Stimulated activated naive B cell treated with anti-CD40 and anti-IgM and Interleukin-4, amounts not matched to agents 10 μg/mL and 1 μg/mL and 100 μg/mL, for 72 hours (primary cell): ENCODE measurements at places on chromosomes 7 and 10.

GRCh38 chr10:97648562-97649404 lies 8.3 kb downstream of the PI4K2A start:
- peak; percentile 47 for DNase-seq

GRCh38 chr7:105320896-105321295 lies 67.8 kb downstream of the SRPK2 start:
- no peak for DNase-seq

- DNase-seq, result no peak
Measured at GRCh38 chr10:18658271-18659124, 733 bp upstream of the ARL5B start.

GRCh38 chr7:17347401-17347800 lies 48.9 kb downstream of the AHR start:
- no peak for DNase-seq

DNA sequence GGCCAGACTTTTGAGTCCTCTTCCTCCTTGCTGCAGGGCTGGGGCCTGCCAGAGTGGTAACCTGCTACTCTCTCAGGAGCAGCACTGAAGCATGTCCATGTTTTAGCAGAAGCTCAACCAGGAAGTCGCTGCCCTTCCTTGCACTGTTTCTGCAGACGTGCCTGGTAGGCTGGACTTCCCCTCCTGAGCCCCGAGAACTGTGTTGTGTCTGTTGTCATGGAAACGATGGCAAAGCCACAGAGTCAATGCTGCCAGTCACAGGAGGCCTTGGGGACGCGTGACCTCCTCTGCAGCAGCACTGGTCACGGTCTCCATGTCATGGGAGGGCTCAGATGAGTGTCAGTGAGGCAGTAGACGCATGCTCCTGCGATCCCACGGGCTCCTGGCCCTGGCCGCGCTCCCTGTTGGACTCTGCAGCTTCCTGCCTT lies 145.5 kb downstream of the FANK1 start:
- DNase-seq, result peak; percentile 97

DNA sequence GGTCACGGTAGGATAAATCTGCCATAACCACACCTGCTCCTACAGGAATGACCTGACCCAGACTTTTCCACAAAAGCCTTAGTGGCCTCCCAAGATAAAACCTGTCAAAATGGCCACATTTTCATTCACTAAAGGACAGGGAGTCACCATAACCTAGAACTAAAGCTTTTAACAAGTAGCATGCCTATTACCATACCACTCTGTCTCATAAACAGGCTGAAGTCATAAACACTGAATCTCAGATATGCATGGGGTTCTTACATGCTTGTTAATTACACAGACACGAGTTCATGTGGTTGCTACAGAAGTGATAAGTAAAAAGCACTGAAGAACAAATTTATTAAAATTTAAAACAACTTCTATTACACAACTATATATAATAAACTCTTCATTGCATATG lies 56.0 kb downstream of the HIPK2 start:
- DNase-seq, result no peak

DNA sequence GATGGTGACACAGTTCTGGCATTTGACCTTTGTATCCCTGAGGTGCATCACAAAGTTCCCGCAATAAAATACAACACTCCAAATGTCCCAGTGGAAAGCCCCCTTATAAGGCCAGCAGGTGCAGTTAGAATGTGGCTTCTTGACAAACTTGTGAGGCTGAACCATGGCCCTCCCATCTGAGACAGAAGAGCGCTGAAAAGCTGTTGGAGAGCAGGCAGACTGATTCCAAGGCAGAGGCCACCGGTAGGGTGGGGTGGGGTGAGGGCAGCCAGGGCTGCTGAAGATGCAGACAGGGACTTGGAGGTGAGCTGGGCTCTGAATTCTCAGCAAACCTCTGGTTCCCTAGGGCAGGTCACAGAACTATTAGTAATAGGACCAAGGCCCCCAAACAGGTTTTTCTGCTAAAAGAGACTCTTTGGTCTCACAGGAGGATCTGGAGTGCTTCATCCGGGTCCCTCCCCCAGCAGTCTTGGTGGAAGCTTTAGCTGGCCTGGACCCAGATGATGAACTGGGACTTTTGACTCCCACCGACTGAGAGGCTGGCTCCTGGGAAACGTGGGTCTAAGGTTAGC lies 15.6 kb upstream of the CHST3 start:
- no peak for DNase-seq

GRCh38 chr10:128013626-128014025 lies 106.7 kb downstream of the PTPRE start:
- no peak for DNase-seq

DNA sequence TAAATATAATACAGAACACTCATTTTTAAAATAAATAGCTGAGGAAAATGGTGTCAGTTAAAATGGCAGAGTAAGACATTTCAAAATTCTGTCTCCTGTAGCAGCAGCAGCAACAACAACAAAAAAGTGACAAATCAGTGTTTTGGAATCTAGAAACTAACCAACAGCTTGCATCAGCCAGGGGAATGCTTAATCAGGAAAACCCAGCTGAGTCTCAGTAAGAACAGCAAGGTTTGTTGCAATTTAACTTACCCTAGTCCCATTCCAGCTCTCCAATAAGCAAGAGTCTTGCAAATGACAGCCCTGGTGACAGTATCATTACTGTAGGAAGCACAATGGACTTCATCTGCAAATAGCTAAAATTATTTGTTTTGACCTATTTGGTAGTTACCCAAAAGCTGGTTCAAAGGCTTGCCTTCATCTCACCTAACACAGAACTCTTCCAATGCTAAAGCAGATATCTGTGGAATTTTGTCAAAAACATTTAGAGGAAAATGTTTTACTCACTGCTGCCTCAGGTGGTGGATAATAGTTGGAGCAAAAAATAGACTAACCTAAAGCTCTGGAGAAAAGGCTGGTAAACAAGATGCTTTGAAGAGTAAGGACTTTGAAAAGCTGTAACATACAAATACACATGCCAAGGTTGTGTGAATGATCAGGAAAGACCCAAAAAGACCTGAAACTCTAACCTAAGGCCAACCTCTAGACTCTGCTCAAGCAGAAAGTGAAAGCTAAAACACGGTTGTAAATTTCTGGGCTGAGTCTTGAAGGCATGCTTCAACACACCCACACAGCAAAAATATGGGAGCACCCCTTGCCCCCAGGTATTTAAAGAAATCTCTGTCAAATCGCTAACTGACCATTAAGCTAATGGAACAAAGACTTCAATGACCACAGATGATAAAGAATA lies 9.9 kb upstream of the ARHGAP22 start:
- DNase-seq, result no peak

DNA sequence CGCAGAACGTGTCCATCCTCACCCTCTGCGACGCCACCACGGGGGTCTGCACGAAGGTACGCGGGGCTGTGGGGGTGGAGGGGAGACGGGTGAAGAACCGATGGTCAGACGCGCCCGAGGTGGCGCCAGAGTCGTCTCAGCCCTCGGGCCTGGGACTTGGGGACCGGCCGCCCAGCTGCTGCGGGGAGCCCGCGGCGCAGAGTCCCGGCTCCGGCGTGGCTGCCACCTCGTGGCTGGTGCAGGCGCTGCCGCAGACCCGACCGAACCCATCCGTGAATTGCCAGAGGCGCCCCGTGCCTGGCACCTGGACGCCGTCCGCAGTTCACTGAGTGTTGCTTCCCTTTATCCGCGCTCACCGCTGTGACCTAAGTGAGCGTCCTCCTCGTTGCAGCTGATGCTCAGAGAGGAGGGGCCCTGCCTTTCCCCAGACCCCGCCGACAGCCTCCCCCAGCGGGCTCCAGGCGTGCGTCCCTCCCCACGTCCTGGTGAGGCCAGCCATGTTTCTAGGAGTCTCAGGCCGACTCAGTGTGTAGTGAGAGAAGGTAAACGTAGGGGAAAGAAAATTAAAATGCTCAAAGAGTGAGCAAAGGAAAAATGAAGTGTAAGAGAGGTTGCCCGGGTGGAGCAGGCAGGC lies 208.7 kb downstream of the PAXIP1 start:
- DNase-seq, result no peak

DNA sequence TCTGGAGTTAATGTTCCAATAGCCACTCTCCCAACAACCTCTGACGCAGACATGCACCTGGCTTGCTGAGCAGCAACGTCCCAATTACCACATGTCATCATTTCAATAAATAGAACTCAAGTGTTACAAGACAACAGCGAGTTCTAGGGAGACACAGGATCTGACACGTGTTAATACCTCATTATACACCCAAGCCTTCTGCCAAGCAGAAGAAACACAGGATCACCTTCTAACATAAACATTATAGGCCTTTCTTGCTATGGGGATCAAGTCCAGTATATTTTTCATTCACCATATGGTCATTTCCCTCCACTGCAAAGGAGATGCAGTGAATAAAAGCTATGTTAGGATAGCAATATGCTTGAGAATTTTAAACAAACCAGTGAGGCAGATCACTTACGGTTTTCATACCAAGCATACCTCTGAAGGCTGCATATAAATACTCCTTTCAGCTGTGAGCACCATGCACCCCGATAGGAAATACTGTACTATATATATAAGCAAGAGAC lies 74.2 kb downstream of the JAZF1 start:
- DNase-seq, result no peak

DNA sequence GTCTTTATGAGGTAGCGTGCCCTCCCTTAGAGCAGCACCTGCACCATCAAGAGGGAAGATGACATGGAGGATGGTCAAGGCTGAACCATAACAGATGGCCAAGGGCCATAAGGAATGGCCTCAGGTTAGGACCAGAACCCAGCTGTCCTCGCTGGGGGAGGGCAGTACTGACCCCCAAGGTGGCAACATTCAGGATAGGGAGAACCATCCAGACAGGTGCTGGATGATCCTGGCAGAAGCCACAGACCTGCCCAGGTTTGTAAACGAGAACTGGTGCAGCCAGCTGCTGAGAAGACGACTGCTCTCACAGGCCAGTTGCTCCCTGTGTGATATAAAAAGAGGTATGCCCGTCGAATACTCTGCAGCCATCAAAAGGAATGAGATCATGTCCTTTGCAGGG lies 320.4 kb downstream of the GLRX3 start:
- no peak for DNase-seq

GRCh38 chr7:51229106-51229537 lies 87.5 kb downstream of the COBL start:
- no peak for DNase-seq

DNA sequence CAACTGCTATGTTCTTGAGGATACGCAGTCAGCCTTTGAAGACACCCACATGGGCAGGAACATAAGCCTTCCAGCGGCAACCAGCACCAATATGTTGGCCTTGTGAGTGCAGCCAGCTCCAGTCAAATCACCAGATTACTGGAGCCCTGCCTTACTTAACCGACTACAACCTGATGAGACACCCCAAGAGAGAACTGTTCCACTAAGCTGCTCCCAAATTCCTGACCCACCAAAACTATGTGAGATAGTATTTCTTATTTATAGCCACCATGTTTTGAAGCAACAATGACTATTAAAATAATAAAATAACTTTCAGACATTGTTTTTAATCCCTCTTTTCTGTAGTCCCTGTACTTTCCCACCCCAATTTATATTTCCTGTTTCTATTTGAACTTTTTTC lies 179.6 kb downstream of the ADK start:
- no peak for DNase-seq

GRCh38 chr7:75559355-75559975 lies 67.3 kb downstream of the SPDYE5 start:
- DNase-seq, result no peak

DNA sequence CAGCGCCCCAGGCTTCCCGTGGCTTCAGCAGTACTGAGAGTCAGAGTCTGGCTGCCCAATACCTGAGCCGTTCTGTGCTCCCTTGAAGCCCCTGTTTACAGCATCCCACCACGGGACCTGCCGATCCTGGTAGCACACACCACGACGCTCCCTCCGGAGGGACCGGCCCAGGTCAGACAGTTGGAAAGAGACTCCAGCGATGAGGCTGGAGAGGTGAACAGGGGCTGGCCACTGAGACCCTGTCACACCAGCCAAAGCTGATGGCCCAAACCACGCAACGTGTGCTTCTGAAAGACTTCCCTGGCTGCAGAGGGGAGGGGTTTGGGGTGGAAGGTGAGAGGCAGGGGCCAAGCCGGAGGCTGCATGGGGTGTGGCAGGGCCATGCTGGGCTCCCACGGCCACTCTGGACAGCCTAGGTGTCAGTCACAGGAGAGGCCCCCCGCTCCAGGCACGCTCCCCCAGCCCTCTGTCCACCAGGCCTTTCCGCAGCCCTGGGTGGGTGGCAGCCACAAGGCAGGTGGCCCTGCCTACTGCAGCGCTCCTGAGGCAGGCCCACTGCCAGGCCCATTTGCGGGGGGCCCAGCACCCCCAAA lies 140.2 kb upstream of the CHST15 start:
- DNase-seq, result no peak

- no peak for DNase-seq
Measured at GRCh38 chr10:60629332-60629731, 148.9 kb upstream of the CDK1 start.

GRCh38 chr10:119153661-119154060 lies 11.9 kb downstream of the SFXN4 start:
- DNase-seq, result no peak

DNA sequence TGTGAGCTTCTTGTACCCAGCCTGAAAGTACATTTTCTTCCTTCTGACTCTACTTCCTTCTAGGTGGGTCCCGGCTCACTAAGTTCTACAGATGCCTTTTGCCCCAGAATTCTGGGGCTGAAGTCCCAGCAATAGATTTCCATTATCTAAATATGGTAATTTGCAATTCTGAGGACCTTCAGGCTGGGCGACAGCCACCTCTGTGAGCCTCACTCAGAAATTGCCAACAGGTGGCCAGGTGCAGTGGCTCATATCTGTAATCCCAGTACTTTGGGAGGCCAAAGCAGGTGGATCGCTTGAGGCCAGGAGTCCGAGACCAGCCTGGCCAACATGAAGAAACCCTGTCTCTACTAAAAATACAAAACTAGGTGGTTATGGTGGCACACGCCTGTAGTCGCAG lies 23.7 kb downstream of the CREM start:
- peak; percentile 37 for DNase-seq

DNA sequence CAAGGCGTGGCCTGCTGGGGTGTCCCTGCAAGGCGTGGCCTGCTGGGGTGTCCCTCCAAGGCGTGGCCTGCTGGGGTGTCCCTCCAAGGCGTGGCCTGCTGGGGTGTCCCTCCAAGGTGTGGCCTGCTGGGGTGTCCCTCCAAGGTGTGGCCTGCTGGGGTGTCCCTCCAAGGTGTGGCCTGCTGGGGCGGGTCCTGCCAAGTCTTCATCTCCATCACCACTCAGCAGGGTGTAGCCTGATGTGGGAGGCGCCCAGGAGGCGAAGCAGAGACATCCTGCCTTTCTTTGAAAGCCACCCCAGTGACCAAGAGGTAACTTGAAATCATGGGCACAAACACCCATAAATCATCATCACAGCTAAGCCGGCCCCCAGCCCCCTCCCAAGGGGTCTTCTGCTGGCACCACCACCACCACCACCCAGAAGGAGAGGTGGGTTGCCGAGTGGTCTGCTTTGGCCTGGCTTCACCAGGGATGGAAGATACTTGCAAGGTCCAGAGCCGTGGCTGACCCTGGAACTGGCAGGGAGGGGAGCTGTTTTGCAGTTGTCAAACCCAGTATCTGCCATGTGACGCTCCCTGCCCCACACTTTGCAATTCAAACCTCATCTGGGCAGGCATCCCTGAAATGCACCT lies 190.6 kb downstream of the EBF3 start:
- no peak for DNase-seq

- DNase-seq, result no peak
Measured at GRCh38 chr10:29199339-29199738, 89.5 kb upstream of the LYZL1 start.
